ENCODE measurements at places on chromosomes 11 and 22.

GRCh38 chr22:46536537-46537224 lies 739 bp downstream of the CELSR1 start:
- DNase-seq = no peak

GRCh38 chr22:37519268-37520195 lies at the start of gene CARD10:
CARD10 (minus strand) TSS chr22:37519415; CDS start chr22:37519200, 215 bp downstream.
- DNase-seq = no peak

DNA sequence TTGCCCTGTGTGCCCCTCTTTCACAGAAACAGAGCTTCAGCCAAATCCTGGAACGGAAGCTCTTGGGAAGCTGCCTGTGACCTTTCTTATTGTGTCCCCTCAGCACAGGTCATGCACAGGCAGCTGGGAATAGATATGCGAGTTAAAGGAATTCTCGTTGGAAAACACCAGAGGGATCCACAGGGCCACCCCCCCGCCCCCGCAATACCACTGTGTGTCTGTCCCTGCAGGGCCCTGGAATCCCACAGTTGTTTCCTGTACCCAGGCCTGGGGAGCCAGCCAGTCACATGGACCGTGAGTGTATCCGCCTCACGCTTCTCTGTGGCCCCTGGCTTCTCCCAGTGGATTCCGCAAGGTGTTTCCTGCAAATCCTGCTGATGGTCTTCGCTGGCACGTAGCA lies 29.0 kb downstream of the TIMP3 start:
- DNase-seq = no peak

DNA sequence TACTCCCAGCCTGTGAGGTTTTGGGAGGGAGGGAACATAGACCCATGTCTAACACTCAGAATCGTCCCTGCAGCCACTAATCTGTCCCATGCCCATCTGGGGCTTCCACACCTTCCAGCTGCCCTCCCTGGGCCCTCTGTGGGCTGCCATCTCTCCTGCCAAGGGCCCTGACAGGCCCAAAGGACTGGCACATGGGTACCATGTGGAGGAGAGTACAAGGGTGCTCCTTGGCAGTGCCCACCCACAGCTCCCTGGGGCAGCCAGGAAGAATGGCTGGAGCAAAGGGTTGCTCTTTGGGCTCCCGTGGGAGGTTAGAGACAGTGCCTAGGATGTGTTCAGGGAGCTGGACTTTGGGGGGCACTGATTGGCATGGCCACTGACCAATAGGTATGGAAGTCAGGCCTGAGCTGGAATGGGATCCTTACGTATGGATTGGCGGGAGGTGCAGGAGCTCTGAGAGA lies 56.8 kb downstream of the CD82 start:
- no peak for DNase-seq

GRCh38 chr11:38392176-38392575 lies 1794.1 kb upstream of the RAG2 start:
- no peak for DNase-seq

DNA sequence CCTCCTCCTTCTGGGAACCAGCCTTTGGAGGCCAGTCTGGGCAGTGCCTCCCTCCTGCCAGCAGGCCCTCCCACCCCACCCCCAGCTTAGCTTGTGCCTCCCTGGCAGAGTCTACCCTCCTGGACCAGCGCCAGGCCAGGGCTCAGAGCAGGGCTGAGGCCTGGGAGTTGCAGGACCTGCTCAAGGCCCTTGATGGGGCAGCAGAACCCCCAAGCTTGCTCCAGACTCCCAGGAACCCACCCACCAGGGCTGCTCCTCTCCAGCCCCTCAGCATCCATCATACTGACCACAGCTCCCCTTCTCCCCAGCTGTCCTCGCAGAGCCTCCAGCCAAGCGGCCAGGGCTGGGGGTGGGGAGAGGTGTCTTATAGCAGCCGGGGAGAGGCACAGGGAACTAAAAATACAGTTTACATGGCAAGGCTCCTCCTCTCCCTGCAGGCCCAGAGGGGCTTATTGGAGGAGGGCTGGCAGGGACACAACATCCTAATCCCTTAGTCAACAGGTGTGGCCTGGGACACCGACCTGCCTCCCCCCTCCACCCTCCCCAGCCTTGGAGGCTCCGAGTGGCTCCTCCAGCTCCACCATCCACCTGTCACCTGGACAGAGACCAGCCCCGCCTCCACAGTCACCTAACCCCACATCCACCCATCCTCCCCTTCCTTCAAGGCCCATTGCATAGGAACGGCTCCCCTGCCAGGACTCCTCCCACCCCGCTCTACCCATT lies 5.2 kb upstream of the MB start:
- DNase-seq = no peak

GRCh38 chr22:47734511-47734910 lies 972.1 kb downstream of the TBC1D22A start:
- no peak for DNase-seq

DNA sequence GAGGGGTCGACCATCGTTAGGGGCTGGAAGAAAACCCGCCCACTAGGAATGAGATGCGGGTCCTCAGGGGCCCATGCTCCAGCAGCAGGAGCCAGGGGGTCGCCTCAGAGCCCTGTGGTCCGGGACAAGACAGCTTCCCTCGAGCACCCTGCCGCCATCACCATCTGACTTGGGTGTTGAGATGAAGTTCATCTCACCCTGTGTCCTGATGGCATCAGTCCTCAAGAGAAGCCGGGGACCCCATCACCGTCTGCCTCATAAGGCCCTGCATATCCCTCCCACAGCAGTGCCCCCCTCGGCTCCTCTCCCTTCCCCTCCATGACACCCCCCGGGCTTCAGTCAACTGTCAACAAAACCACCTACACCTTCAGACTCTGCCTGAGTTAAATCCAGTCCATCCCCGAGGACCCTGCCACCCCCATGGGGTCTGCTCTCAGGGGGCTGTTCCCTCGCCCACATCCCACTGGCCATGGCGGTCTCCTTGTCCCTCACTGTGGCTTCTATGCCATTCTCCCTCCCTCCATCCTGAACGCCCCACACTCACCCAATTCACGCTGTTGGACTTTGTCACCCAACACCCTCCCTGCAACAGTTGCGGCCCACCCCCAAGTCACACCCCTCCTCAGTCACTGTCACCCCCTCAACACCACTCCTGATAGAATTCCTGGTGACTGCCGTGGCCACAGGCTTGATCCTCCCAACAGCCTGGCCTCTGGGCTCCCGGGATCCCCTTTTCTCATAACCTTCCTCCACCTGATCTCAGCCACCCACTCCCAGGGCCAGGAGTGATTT lies 87.7 kb upstream of the RTL6 start:
- DNase-seq = no peak

GRCh38 chr11:47536915-47537314 lies 16.0 kb downstream of the CELF1 start:
- DNase-seq = no peak

- peak; percentile 10 for DNase-seq
These were observed 34.6 kb downstream of the SPECC1L start for GRCh38 chr22:24305260-24305692.

DNA sequence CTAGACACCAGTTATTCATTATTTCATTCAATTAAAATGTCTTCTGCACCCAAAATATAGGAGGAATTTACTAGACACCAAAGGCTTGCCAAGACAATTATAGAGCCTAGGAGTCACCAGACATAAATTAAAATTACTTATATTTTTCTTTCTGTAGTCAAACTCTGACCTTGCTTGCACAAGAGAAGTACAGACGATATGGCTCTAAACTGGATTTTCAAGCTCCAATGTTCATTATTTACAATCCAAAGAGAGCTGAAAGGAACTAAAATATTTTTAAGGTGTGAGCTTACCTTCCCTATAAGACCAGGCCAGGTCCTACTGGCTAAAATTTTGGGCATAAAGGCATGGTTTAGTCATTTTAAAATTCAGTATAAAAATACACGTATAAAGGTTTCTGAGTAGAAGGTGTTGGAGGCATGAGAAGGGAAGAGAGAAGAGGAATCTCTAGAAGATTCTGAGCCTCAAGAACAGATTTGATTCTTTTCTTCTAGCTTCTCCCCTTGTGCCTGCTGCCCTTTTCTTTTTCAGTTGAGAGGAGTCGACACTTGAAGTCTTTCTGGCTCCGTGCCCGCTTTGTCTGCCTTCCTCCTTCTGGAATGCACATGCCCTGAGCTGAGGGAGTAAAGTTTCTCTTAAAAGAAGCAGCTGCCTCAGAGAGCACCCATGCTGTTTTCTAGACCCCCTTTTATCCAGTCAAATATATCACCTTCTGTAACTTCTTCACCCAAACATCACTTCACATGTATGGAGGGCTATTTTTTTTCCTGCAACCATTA lies 13.5 kb downstream of the C11orf97 start:
- DNase-seq = no peak

DNA sequence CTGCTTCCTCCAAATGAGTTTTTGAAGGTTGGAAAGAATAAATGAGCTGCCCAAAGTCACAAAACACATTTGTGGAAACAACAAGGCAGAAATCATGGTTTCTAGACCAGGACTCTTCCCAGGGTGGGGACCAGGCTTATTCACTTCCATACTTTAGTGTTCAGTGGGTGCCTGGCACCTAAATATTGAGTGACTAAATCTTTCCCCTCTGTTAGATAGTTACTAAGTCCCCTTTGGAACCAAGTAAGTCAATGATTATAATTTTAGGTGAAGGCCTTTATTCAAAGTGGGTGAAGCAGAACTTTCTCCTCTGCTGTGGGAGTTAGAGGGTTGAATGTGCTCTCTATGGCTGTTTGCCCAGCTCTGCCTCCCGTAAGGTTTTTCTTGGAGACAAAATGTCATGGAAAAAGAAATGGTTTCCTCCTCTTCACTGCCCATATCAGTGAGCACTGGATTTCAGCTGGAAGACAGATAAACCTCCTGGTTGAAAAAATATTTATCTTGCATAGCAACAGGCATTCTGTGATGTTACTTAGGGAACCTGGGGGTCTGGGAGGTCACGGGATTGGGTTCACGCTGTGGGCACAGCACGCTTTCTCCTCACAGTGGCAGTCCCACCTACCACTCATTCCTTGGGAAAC lies 117.8 kb downstream of the CCDC81 start:
- no peak for DNase-seq

- DNase-seq = no peak
These were observed 350.9 kb downstream of the TTC28 start for GRCh38 chr22:28328756-28329155.

GRCh38 chr11:105211806-105212554 lies 72.4 kb upstream of the CARD18 start:
- no peak for DNase-seq

GRCh38 chr11:134596404-134596803 lies 184.4 kb upstream of the B3GAT1 start:
- no peak for DNase-seq

DNA sequence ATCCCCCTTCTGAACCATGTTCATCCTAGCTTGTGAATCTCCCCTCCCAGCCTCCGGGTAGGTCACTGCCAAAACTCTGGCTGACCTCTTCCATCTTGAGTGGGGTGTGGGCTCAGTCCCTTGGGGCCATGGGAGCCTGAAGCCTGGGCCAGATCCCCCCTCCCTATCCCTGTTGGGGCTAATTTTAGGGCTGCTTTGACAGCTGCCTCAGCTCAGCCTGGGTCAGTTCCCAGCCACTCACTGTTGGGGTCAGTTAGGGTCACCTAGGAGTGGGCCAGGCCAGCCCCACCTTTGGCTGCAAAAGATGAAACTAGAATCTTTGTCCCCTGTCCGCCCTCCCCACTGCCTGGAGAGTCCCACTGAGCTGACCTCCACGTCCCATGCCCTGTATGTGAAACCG lies 29.8 kb upstream of the P2RY2 start:
- DNase-seq = no peak

GRCh38 chr11:13955971-13956421 lies 6.5 kb upstream of the SPON1 start:
- peak; percentile 62 for DNase-seq

GRCh38 chr11:76119032-76119431 lies 87.3 kb downstream of the WNT11 start:
- DNase-seq = no peak

DNA sequence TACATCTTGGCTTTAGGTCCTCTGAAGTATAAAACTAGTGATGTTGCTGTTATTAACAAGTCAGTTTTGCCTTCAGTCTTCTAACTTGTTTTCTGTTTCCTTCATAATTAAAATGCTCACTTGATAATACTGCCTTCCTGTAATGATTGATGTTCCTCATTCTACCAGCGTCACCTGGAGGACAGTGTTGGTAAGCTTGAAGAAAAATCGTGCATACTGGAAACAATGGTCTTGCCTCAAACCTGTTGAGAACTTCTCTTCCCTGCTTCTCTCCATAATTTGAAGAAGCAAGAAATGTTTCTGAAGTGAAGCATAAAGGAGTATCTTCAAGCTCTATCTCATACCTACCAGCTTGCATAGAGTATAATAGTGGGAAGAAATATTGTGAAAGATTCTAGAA lies 3.0 kb downstream of the YWHAH start:
- DNase-seq = peak; percentile 27

DNA sequence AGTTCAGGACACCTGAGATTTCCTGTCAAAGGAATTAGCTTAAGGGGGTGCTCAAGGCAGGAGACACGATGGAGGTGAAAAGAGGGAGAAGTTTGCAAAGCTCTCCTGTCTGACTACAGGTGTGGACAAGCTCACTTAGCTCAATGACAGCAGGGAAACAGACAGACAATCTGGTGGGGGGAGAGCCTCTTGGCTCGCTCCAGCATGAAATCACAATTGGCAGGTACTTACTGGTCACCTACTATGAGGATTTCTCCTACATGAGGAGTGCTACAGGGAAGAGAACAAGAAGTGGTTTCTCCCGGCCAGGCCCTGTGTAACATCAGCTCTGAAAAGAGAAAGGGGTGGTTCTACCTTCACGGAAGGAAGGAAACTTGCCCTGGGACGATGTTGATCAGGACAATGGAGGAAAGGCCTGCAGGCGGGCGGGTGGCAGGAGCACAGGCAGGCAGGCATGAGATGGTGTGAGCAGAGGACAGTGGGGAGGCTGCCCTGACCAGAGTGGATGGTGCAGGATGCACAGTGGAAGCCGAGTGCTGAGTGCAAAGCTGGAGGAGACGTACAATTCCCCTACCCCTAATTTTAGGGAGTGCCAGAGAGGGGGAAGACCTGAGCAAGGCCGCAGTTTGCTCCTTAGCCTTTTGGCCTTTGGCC lies 57.9 kb upstream of the CRTAM start:
- DNase-seq = no peak

DNA sequence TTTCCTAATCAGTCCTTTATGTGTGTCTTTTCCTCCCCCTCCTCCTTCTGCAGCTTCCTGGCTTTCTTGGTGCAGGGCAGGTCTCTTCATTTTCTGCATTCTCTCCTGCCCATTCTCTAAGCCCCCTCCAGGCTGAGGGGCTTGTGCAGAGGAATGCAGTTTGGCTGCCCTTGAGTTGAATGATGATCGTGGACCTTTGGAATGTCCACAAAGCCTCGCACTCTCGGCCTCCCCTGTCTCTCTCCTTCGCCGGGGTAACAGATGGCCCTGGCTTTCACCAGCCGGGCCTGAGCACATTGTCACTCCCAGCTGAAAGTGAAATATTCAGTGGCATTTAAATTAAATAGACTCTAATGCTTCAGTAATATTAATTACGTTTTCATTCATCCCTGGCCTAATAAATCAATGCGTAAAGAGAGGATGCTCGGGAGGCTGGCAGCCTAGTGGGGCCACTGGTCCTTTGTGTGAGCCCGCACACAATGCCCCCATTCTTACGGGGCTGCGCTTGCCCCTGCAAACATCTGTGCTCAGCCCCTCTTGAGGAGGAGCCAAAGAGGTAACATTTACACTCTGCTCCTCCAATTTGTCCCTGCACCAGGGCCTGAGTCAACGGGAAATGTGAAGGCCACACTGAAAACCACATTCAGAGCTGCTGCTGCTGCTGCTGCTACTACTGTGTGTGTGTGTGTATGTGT lies 64.9 kb upstream of the PAX6 start:
- DNase-seq = no peak

- no peak for DNase-seq
These were observed 96.2 kb downstream of the RASSF10 start for GRCh38 chr11:13105237-13105844.

Measured in activated CD4-positive, alpha-beta T cell treated with anti-CD3 and anti-CD28 coated beads for 4 hours (primary cell).